T-cell (primary cell): ENCODE measurements at places on chromosomes 16 and 17. TPM values are rescaled to one million over a fixed set of nuclear protein-coding genes. Genes with fewer than 3 reads are reported as not detected.

DNA sequence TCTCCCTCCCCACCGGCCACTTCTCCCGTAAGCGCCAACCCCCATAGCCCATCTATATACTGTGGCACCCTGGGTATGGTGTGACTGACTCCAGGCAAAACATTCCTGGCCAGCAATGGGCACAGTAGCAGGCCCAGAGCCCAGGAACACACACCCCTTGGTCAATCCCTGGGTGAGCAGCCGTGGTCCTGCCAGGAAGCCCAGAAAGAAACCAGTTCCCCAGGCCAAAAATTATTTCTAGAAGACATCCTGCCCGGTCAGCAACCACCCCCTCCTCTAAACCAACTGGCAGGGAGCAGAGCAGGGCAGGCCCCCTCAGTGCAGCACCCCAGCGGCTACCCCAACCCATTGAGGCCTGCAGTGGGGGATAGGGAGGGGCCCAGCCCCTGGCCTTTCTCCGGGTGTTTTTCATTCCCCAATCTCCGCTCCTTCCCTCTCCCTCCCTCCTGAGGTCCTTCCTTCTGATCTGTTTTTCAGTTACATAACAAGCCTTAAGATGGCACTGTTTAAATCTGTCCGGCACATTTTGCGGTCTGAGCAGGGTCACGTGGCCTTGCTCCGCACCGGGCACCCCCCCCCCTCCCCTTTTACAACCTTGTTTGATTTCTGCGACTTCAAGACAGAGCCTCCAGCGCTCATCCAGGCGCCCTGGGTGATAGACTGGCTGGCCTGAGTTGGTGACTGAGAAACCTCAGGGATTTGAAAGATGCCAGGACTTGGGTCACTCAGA, 2.0 kb downstream of the NPTX1 start:
- no peak for DNase-seq

GRCh38 chr16:89064606-89065457, 28.8 kb upstream of the ACSF3 start:
- no peak for DNase-seq

- no peak for DNase-seq
Observed at GRCh38 chr17:82103553-82104451, 5.8 kb upstream of the FASN start.

GRCh38 chr17:33039874-33040273, 48.2 kb downstream of the SPACA3 start:
- DNase-seq: no peak

- no peak for DNase-seq
Observed at GRCh38 chr17:42402117-42402516, 13.9 kb upstream of the STAT3 start.

The ACSF2 gene
- total RNA-seq: 26.4 TPM

The PABPN1L gene
- total RNA-seq: not detected

The NPIPA5 gene
- 9.8 TPM for total RNA-seq
